GM23248 (cell line): ENCODE measurements at places on chromosomes 6 and 20.

DNA sequence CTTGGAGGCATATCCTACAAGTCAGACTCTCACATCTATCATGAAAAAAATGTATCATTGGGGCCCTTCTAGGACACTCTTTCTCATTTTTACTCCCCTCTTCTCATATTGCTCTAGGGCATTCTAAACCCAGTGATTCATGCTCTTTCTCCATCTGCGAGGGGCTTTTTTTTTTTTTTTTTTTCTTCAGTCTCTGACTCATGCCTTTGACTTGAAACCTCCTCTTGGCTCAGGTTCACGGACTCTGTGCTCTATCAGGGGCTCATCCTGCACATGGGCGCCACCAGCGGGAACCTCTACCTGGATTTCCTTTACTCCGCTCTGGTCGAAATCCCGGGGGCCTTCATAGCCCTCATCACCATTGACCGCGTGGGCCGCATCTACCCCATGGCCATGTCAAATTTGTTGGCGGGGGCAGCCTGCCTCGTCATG, 17.8 kb downstream of the SLC22A1 start:
- no peak overlapping the region for H3K27ac ChIP-seq
- no peak overlapping the region for H3K4me3 ChIP-seq
- H3K4me1 ChIP-seq, result peaks cover 16% of the 10 kb centered on the region; the same call in 1 of the 2 replicates
- DNase-seq, result peak; percentile 84

DNA sequence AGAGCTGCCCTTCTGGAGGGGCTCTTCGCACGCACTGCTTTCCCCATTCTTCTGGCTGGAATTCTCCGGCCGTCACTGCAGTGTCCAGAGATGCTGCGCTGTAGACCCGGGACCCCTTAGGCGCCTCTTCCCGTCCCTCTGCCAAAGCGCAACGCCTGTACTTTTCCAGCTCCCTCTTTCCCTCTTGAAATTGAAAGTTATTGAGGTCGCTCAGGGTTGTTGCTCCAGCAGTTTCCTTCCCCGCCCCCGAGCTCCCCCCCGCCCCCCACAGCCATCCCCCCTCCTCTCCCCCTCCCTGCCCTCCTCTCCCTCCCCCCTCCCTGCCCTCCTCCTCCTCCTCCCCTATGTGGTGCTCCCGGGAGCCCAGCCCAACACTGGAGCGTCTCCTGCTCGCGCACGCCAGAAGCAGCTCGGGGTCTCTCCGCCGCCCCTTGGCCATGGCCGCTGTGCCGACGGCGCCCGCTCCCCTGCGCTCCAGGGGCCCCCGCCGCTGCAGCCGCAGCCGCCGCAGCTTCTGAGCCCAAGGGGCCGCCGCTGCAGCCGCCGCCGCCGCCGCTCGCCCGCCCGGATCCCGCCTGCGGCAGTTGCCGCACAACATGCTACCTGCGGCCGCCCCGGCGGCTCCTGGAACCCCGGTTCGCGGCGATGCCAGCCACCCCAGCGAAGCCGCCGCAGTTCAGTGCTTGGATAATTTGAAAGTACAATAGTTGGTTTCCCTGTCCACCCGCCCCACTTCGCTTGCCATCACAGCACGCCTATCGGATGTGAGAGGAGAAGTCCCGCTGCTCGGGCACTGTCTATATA, at the start of gene RSPO3:
TSS of gene RSPO3 (plus strand) at position 374 of the 804 bp plus-strand sequence. CDS start 522 bp downstream, outside the sequence.
- peaks cover 23% of the 10 kb centered on the region for H3K4me1 ChIP-seq
- peak; percentile 71 for DNase-seq
- no peaks in the 10 kb centered on the region for H3K27me3 ChIP-seq

DNA sequence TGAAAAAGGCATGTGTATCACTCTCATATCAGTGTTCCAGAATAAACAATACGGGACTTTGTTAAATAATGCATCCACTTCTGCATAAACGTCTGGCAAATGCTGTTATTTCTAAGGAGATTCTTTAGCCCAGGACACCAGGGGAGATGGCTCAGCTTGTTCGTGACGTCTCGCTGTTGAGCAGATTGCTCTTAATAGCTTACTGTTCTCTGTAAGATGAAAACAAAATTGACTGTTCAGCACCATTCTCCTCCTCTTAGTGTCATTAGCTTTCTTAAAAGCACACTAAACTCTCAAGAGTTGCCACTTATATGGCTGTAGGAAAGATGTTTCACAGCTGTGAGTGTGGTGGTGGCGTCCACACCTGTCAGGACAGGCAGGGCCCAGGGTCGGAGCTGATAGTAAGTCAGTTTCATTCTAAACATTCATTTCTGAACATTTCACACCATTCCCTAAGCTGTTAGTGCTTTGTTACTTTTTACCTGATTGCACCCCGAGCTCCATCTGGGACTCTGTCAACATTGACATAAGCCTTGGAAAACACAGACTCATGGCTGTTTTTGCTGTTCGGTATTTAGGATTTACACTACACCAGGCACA, 132.1 kb downstream of the ZDHHC14 start:
- no peak overlapping the region for H3K27ac ChIP-seq
- no peaks in the 10 kb centered on the region for H3K4me1 ChIP-seq
- no peak for DNase-seq
- H3K4me3 ChIP-seq, result no peak overlapping the region

DNA sequence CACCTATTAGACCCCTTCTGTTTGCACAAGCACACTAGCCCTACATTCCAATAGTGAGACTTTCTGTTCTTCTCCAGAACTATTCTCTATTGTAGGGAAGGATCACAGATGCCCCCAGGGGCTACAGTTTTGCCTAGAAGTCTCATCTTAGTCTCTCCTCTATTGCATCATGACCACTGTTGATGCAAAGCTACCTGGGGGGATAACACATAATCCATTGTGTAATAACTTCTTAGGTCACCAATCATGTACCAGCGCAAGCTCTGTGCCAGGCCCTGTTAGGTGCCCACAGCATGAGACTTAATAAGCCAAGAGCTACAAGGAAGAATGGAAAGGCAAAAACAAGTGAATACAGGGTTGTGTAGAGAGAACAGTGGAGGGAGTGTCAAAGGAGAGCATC, 98.1 kb upstream of the TNFAIP3 start:
- no peak overlapping the region for H3K27ac ChIP-seq
- DNase-seq, result no peak
- no peaks in the 10 kb centered on the region for H3K27me3 ChIP-seq
- H3K36me3 ChIP-seq, result no peaks in the 10 kb centered on the region
- no peak overlapping the region for H3K4me3 ChIP-seq

- DNase-seq, result no peak
- H3K4me1 ChIP-seq, result peaks cover 16% of the 10 kb centered on the region
- no peak overlapping the region for H3K27ac ChIP-seq
- no peaks in the 10 kb centered on the region for H3K36me3 ChIP-seq
- H3K27me3 ChIP-seq, result no peaks in the 10 kb centered on the region
Observed at GRCh38 chr6:42236030-42236429, 18.4 kb upstream of the MRPS10 start.

DNA sequence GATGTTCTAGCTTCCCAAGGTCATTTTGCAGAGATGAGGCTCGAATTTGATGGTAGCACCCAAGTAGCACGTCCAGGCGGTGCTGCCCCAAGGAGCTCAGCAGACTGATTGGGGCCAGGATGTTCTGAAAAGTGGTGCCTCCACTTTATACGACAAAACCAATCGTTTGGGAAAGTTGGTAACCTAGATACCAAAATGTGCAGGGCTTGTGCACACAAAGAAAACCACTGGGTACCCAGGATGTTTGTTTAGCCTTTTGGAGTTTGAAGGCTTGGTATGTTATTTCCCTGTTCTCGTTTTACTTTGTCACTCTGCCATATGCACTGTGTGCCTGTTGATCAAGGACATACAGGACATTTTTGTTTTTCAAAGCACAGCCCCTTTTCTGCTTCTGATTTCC, 40.7 kb upstream of the PBOV1 start:
- H3K4me1 ChIP-seq, result no peaks in the 10 kb centered on the region
- no peak overlapping the region for H3K27ac ChIP-seq
- no peak overlapping the region for H3K4me3 ChIP-seq
- H3K36me3 ChIP-seq, result no peaks in the 10 kb centered on the region
- no peak for DNase-seq
- H3K27me3 ChIP-seq, result 0 out of 2 replicates have a peak, but pooled peaks cover 7% of the 10 kb centered on the region

DNA sequence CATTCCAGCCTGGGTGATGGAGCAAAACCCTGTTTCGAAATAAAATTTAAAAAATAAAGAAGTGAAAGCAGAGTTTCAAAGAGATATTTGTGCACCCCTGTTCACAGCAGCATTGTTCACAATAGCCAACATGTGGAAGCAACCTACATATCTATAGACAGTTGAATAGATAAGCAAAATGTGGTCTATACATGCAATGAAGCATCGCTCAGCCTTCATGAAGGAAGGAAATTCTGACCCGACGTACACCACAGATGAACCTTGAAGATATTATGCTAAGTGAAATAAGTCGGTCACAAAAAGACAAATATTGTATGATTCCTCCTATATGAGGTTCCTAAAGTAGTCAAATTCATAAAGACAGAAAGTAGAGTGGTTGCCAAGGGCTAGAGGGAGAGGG, 6.5 kb upstream of the NCOA6 start:
- peaks cover 19% of the 10 kb centered on the region for H3K27me3 ChIP-seq
- no peaks in the 10 kb centered on the region for H3K36me3 ChIP-seq
- H3K4me1 ChIP-seq, result no peaks in the 10 kb centered on the region
- DNase-seq, result no peak

- no peak overlapping the region for H3K27ac ChIP-seq
- H3K27me3 ChIP-seq, result no peaks in the 10 kb centered on the region
- H3K4me3 ChIP-seq, result no peak overlapping the region
- DNase-seq, result no peak
- H3K36me3 ChIP-seq, result no peaks in the 10 kb centered on the region
Observed at GRCh38 chr6:91626911-91627310, 1040.0 kb upstream of the MAP3K7 start.

DNA sequence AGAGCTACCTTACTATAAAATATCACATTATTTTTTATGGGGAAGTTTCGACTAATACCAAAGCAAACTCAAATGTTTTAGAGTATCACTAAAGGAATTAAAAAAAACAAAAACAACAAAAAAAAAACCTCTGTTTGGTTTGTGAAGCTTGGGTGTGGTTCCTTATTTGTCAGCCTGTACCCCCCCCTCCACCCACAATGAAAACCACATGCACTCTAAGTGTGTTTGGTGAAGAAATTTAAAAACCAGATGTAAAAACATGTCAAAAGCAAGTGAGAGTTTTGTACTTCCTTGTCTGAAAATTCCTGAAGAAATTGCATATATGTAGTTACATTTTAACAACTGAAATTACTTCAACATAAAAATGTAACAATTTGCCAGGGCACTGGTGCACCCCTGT, 3.1 kb downstream of the STK38 start:
- peak overlapping the region; percentile 44 for H3K27ac ChIP-seq
- H3K36me3 ChIP-seq, result peaks cover 19% of the 10 kb centered on the region
- H3K4me3 ChIP-seq, result peak overlapping the region; percentile 100

DNA sequence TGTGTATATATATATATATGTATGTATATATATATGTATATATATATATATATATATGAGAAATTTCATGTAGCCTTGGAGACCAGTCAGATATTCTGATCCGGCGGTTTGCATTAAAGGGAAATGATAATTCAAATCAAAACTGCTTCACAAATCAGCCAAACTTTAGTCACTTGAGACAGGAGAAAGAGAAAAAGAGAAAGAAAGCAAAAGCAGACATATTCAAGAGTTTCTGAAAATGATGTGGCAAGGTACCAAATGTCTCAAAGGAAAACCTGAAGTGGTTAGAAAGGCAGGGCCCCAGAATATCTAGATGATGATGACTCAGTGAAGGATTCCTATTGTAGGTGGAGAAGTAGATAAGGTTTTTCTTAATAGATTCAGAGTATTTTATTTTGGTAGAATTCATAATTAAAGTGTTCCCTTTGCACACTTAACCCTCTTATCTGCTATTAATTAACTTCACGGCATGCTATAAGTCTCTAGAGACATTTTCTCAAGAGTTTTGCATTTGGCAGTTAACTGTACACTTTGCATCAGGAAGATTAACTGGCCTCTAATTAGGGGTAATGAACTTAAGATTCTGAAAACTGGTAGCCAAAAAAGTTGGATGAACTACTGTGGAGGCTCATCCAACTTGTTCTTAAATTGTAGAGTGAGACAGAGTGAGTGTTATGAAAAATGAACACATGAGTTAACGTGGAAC, 50.1 kb upstream of the ASF1A start:
- DNase-seq, result peak; percentile 32
- no peak overlapping the region for H3K27ac ChIP-seq
- 0 out of 2 replicates have a peak, but pooled peaks cover 4% of the 10 kb centered on the region for H3K4me1 ChIP-seq
- H3K4me3 ChIP-seq, result no peak overlapping the region
- no peaks in the 10 kb centered on the region for H3K27me3 ChIP-seq
- H3K36me3 ChIP-seq, result no peaks in the 10 kb centered on the region

GRCh38 chr20:50216543-50217206, 26.0 kb downstream of the CEBPB start:
- H3K27ac ChIP-seq, result no peak overlapping the region
- H3K36me3 ChIP-seq, result no peaks in the 10 kb centered on the region
- no peak overlapping the region for H3K4me3 ChIP-seq
- no peaks in the 10 kb centered on the region for H3K27me3 ChIP-seq

GRCh38 chr20:35007891-35008290, 52.2 kb downstream of the MYH7B start:
- H3K27ac ChIP-seq, result no peak overlapping the region
- no peak overlapping the region for H3K4me3 ChIP-seq
- H3K4me1 ChIP-seq, result no peaks in the 10 kb centered on the region
- H3K27me3 ChIP-seq, result no peaks in the 10 kb centered on the region
- peaks cover 40% of the 10 kb centered on the region for H3K36me3 ChIP-seq

- H3K4me1 ChIP-seq, result no peaks in the 10 kb centered on the region
- no peak overlapping the region for H3K4me3 ChIP-seq
- no peak overlapping the region for H3K27ac ChIP-seq
- no peaks in the 10 kb centered on the region for H3K27me3 ChIP-seq
- H3K36me3 ChIP-seq, result no peaks in the 10 kb centered on the region
- no peak for DNase-seq
Observed at GRCh38 chr20:59705651-59706399, 101.5 kb downstream of the PHACTR3 start.

- DNase-seq, result peak; percentile 34
- H3K27ac ChIP-seq, result no peak overlapping the region
- no peaks in the 10 kb centered on the region for H3K36me3 ChIP-seq
- H3K4me3 ChIP-seq, result no peak overlapping the region
- 0 out of 2 replicates have a peak, but pooled peaks cover 16% of the 10 kb centered on the region for H3K4me1 ChIP-seq
Observed at GRCh38 chr20:60046011-60046413, 87.8 kb downstream of the CDH26 start.

DNA sequence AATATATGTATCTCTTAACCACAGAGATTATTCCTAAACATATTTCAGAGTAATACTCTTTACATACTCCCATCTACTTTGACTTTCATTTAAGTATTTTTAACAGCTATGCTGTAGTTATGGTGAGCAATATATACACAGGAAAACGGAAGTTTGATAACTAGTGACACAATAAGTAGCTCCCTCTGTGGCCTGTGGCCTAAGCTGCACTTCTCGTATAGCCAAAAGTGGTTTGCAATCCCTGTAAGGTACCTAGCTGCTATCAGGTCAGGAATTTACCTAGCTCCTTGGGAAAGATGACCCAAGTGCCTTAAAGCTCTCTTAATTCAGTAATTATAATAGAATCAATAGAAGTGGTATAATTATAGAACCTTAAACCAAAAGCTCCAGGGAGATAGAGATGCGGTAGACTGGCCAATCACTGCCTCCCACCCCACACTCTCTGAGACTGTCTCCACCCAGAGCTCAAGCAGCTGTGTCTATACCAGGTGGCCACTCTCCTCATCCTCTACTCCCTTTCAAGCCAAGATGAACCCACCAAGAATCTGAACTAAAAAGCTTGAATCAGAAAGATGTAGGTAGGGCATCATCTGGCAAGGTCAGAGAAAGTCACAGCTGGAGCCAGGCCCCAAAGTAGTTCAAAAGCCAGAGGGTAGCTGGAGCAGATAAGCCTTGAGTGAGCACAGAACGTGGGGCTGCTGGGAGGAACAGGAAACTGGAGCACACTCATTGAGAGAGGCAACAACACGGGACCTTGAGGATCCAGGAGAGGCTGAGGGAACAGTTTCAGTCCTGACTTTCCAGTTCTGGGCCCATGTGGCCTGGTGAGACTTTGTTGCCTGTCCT, 84.9 kb upstream of the ASF1A start:
- H3K4me3 ChIP-seq, result no peak overlapping the region
- H3K4me1 ChIP-seq, result peaks cover 16% of the 10 kb centered on the region
- no peak for DNase-seq
- H3K27me3 ChIP-seq, result no peaks in the 10 kb centered on the region
- H3K27ac ChIP-seq, result no peak overlapping the region
